A549 treated with ZK216348 at 1 μM for 4 hours (cell line): ENCODE measurements at places on chromosomes 2 and 18. TPM values are rescaled to one million over a fixed set of nuclear protein-coding genes. Genes with fewer than 3 reads are reported as not detected.

The RFTN2 gene
- not detected in 5 replicates for total RNA-seq

The CNDP1 gene
- total RNA-seq: not detected in 5 replicates

The ACMSD gene
- not detected in 5 replicates for total RNA-seq

The PKDCC gene
- 17.7 to 24.0 TPM (median 18.4 TPM) in 5 replicates for total RNA-seq

The RIT2 gene
- not detected in 5 replicates for total RNA-seq

The NAGK gene
- total RNA-seq: 60.7 to 89.7 TPM (median 79.7 TPM) in 5 replicates

The RFX8 gene
- not detected in 5 replicates for total RNA-seq

The ATOH8 gene
- total RNA-seq: 7.8 to 14.0 TPM (median 9.8 TPM) in 5 replicates

The POTEE gene
- 0.04 to 0.08 TPM (median 0.06 TPM) in 4 of 5 replicates, not detected in the other for total RNA-seq

The MOB4 gene
- 12.8 to 37.1 TPM (median 25.7 TPM) in 5 replicates for total RNA-seq

The C2orf81 gene
- 2.1 to 3.7 TPM (median 3.0 TPM) in 5 replicates for total RNA-seq

The PSMA8 gene
- not detected in 5 replicates for total RNA-seq

The TTC21B gene
- 3.0 to 5.6 TPM (median 5.2 TPM) in 5 replicates for total RNA-seq

The LHCGR gene
- total RNA-seq: not detected in 5 replicates

The TTC39C gene
- 11.8 to 16.8 TPM (median 14.3 TPM) in 5 replicates for total RNA-seq

The C2orf69 gene
- total RNA-seq: 3.0 to 10.0 TPM (median 8.0 TPM) in 5 replicates

The CHRNG gene
- total RNA-seq: not detected in 5 replicates

The ANTXR1 gene
- total RNA-seq: 101 to 155 TPM (median 144 TPM) in 5 replicates

The APOB gene
- not detected in 5 replicates for total RNA-seq

The BCL11A gene
- total RNA-seq: 0.07 to 0.78 TPM (median 0.51 TPM) in 3 of 5 replicates, not detected in the others

The PLCL1 gene
- not detected in 5 replicates for total RNA-seq

The ANKRD62 gene
- not detected in 5 replicates for total RNA-seq

The LMAN1 gene
- total RNA-seq: 19.6 to 38.9 TPM (median 30.9 TPM) in 5 replicates

The ANKRD30BL gene
- not detected in 5 replicates for total RNA-seq

The REL gene
- total RNA-seq: 1.0 to 3.6 TPM (median 2.3 TPM) in 5 replicates

The TSPYL6 gene
- not detected in 5 replicates for total RNA-seq

The CFAP65 gene
- total RNA-seq: 0.11 to 0.23 TPM (median 0.18 TPM) in 5 replicates

The DSG1 gene
- total RNA-seq: not detected in 5 replicates

The NOTO gene
- not detected in 5 replicates for total RNA-seq

The SLC30A3 gene
- total RNA-seq: 1.9 to 4.2 TPM (median 3.6 TPM) in 5 replicates

The ASPRV1 gene
- 0.10 to 0.41 TPM (median 0.32 TPM) in 4 of 5 replicates, not detected in the other for total RNA-seq

The ERBB4 gene
- not detected in 5 replicates for total RNA-seq

The TLX2 gene
- 0.15 to 0.74 TPM (median 0.21 TPM) in 5 replicates for total RNA-seq

The RGPD4 gene
- 0.04 to 0.16 TPM (median 0.10 TPM) in 4 of 5 replicates, not detected in the other for total RNA-seq

The TM4SF20 gene
- 5.9 to 9.9 TPM (median 8.4 TPM) in 5 replicates for total RNA-seq

The TCF7L1 gene
- 6.4 to 11.3 TPM (median 9.9 TPM) in 5 replicates for total RNA-seq

The HOXD8 gene
- 4.5 to 6.3 TPM (median 5.7 TPM) in 5 replicates for total RNA-seq

The KIF5C gene
- total RNA-seq: 0.27 to 0.38 TPM (median 0.32 TPM) in 5 replicates

The SH3BP4 gene
- total RNA-seq: 30.2 to 43.1 TPM (median 36.3 TPM) in 5 replicates

The ABCG5 gene
- total RNA-seq: not detected in 5 replicates

The PARD3B gene
- 0.73 to 1.1 TPM (median 0.85 TPM) in 5 replicates for total RNA-seq

The CDK5R2 gene
- total RNA-seq: 2.3 to 4.7 TPM (median 3.8 TPM) in 5 replicates

The DCAF17 gene
- total RNA-seq: 5.5 to 11.8 TPM (median 10.5 TPM) in 5 replicates

The RANBP2 gene
- 17.6 to 29.3 TPM (median 27.3 TPM) in 5 replicates for total RNA-seq

The PLGLB2 gene
- 0.36 to 0.42 TPM in 2 of 5 replicates, not detected in the others for total RNA-seq

The LIMS4 gene
- total RNA-seq: 0.33 to 1.4 TPM (median 0.62 TPM) in 5 replicates

The MRPL33 gene
- 294 to 625 TPM (median 311 TPM) in 5 replicates for total RNA-seq

The CXCR1 gene
- not detected in 5 replicates for total RNA-seq

The SERPINB11 gene
- 0.13 TPM in 1 of 5 replicates, not detected in the others for total RNA-seq

The EXOC6B gene
- total RNA-seq: 6.0 to 8.1 TPM (median 7.2 TPM) in 5 replicates

The TDRD15 gene
- not detected in 5 replicates for total RNA-seq
